ENCODE measurements at places on chromosomes 12 and 14.

- DNase-seq = no peak
These were observed 13.8 kb upstream of the SLC38A2 start for GRCh38 chr12:46386360-46386867.

- DNase-seq = no peak
These were observed 22.3 kb downstream of the FAM234B start for GRCh38 chr12:13066459-13066858.

DNA sequence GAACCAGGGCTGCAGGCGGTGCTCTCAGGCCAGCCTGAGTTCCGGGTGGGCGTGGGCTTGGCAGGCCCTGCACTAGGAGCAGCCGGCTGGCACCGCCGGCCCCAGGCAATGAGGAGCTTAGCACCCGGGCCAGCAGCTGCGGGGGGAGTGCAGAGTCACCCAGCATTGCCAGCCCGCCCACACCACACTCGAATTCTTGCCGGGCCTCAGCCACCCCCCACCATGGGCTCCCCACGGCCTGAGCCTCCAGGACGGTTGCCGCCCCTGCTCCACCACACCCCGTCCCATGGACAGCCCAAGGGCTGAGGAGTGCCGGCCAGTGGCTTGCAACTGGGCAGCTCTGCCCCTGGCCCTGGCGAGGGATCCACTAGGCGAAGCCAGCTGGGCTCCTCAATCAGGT lies 453.4 kb downstream of the TMTC2 start:
- DNase-seq = no peak

DNA sequence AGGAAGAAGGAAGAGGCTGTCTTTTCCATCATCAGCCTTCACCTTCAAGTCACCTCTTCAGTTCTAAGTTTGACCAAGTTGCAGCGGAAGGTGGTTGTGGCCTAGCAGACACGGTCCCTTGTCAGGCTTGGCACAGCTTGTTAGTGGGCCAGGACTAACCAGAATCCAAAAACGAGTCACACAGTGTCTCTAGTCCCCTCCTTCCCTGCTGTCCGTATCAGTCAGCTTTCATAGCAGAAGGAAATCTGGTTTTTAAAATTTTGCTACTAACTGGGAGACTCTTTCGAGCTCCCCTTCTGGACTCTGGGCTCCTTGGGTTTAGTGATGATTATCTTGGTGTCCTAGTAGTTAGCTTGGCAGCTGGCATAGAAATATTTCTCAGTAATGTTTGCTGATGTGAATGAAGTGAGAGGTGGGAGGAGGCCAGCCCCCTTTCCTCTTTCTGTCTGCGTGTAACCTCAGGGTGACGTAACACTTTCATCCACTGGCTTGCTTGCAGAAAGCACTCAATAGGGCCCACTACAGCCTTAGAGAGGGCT lies 3.8 kb downstream of the ETV6 start:
- DNase-seq = no peak

GRCh38 chr12:109126784-109127183 lies 10.4 kb downstream of the ACACB start:
- DNase-seq = no peak

GRCh38 chr12:30976206-30976605 lies 49.7 kb downstream of the TSPAN11 start:
- no peak for DNase-seq

GRCh38 chr14:54893151-54893760 lies 9.4 kb downstream of the GCH1 start:
- DNase-seq = no peak

GRCh38 chr14:32077081-32078022 lies at the start of gene ARHGAP5:
Gene ARHGAP5 (plus strand): TSS chr14:32077304. CDS start chr14:32090670, 13,366 bp downstream.
- no peak for DNase-seq

- DNase-seq = peak; percentile 46
These were observed 6.1 kb downstream of the CCDC184 start for GRCh38 chr12:48189331-48190125.

DNA sequence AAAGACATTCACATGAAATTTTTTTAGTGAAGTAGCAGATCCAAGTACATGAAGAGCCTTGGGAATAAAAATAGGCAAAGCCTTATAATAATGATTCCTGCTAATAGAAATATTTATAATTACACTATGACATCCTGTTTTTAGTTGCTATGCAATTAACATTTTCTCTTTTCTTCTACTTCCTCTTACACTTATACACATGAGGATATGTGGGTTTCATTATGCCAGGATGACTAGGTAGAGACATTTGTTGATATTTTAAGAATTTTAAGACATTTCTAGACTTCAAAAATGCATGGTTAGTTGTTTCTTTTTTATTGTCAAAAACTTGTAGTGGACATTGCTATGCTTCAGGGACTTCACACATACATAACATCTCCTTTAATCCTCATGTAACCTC lies 326.8 kb downstream of the SYT1 start:
- DNase-seq = no peak

DNA sequence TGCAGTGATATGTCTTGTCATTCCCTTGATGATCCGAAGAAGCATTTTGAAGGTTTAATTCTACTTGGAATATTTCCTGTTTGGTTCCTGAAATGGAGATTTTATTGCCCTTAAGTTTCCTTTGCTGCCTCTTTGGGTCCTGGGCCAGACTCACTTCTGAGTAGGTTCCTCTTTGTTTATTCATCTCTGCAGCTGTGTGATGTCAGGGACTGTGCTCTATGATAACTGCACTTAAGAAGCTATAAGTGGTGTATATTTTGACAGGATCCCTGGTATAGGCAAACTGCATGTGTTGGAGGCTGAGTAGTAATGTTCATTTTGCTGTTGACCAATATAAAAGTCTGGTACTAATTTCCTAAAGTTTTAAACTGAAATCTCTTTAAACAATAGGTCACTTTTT lies at the start of gene KLRC4:
KLRC4 (minus strand) TSS at position 366 of the 400 bp plus-strand sequence; CDS start at position 184, 182 bp downstream.
- DNase-seq = no peak

DNA sequence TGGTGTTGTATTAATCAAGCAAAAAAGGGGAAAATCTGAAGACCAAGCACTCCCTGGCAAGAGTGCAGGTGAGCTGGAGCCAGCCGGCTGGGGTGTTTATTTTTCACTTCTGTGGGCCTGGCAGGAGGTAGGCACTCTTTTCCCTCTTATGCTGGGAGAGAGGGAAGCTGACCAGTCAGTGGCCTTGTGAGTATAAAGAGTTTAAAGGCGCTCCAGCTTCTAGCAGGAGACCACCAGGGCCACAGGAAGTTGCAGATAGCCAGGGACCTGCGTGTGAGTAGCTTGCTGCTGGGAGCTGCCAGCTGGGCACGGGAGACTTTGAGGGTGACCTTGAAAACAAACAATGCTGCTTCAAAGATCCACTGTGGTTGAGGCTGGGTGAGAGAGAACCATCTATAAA lies 217.4 kb upstream of the PWP1 start:
- no peak for DNase-seq

- DNase-seq = no peak
These were observed 157.3 kb upstream of the NOS1 start for GRCh38 chr12:117518594-117519270.

DNA sequence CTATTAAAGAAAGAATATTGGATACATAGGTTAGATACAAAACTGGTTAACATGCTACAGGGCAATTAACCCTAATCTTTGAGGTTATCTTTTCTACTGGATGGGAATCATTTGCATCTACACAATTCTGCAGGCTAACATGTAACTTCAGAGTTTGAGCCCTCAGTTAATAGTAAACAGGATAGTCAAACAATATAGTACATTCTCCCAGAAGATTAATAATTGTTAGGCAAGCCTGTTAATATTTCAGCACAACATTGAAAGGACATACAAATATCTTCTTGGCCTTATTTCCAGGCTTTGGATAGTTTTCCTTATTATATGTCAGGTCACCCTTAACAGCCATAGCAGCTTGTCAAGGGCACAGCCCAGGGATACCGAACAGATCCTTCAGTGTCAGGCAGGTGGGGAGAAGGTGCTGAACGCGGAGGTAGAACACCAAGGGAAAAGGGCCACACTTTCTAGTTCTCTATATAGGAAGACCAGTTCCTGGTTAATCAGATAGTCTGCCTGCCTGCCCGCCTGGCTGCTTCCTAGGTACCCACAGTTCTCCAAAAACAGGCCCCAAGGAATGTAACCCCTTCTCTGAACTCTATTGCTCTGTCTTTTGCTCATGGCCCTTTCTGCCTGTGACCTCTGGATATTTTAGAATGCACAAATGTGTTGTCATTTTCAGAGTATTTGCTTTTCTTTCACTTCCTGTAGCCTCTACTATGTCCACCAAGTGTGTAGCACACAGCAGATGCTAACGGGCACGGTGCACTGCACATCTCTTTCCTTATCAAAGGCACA lies 256.0 kb downstream of the PCNX1 start:
- no peak for DNase-seq

DNA sequence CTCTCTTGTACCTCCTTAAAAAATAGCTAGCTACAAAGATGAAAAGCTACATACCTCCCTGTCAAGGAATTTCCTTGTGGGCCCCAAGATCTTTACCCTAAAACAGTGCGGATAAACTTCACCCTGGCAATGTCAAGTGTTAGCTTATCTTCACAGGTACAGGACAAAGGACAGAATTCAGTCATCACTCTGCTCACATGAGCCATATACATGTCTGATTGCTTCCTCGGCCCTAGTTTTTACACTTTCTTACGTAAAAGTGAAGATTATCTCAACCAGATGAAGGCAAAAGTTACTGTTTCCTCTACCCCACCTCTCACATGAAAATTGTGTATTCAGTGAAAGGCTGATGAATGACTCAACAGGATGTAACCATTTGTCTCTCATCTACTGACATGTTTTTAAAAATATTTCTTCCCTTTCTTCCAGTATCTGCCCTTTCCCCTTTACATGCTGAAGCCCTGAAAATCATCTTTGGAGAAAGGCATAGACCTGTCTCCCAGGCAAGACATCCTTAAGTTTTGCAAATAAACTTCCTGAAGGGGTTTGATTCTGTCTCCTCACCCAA lies 890.1 kb downstream of the GALC start:
- no peak for DNase-seq

DNA sequence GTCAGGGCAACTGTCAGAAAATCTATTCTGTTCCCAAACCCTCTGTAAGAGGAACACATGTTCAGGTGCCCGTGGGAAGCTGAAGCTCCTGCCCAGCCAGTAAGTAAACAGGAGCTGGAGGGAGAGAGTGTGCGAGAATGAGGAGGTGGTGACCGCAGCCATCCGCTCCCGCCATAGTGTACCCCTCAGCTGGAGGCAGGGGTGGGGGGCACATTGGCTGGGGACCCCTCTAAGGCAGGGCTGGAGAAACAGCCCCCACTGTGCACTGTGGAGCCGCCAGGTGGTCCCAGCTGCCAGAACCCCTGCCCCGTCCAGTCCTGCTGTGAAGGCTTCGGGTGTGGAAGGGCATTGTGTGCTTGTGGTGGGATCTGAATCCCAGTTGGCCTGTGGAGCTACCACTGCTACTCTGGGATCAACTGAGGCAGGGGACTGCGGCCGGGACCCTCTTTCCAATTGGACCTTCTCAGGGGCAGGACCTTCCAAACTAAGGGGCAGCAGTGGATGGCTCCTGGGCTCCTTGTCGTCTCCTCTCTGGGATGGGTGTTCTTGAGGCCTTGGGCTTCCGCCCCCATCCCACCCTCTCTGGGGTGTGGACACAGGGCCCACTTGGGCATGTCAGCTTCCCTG lies 59.6 kb downstream of the TSPAN9 start:
- DNase-seq = no peak

- no peak for DNase-seq
These were observed 14.9 kb downstream of the SCAF11 start for GRCh38 chr12:45975506-45975905.

GRCh38 chr12:905261-906031 lies 44.0 kb downstream of the RAD52 start:
- DNase-seq = no peak

DNA sequence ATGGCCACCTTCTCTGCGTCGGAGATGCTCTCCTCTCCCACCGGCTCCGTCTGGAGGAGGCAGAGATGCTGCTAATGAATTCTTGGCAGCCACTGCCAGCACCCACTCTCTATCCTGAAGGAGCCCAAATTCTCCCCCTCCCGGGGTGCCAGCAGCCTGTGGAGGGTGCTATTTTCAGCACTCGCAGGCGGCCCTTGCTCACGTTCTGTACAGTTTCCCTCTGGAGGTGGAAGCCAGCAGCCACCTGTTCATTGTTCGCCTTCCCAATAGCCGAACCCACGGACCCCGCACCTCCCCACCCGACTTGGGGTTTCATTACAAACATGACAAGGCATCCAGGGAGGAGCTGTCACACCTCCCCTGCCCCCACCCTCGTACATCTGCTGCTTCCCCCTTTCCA lies 27.8 kb downstream of the SNRNP35 start:
- no peak for DNase-seq

- DNase-seq = no peak
These were observed 233.8 kb downstream of the FBXL14 start for GRCh38 chr12:1360441-1361210.

DNA sequence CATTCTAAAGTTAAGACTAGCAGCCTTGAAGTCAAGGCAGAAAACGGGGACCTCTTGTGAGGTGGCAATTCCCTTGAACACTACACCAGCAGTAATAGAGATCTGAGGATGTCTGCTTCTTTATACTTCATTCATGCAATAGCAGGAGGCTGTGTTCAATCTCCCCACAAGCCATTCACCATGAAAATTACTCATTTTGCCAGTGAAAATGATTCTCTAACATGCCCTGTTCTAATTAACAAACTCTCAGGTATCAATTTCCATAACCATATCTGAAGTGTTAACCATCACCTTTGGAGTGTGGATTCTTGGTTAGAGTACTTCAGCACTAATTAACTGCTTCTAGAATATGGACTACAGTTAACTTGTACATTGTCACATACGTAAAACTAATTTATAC lies 3.4 kb upstream of the GLIPR1 start:
- no peak for DNase-seq

- no peak for DNase-seq
These were observed 268.0 kb upstream of the TMEM132C start for GRCh38 chr12:127998988-127999387.

GRCh38 chr12:92175961-92176360 lies 30.3 kb upstream of the BTG1 start:
- DNase-seq = no peak

DNA sequence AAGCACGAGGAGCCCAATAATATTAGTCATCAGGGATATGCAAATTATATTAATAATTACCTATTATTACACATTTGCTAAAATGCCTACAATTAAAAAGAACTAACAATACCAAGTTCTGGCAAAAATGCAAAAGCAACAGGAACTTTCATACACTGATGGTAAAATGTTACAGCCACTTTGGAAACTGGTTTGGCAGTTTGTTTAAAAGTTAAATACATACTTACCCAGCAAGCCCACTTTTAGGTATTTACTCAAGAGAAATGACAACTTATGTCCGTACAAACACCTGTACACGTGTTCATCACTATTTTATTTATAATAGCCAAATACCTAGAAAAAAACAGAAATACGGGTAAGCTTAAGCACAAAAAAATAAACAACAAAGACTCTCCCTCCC lies 17.0 kb downstream of the WDR89 start:
- DNase-seq = no peak

GRCh38 chr12:6818222-6818621 lies 3.4 kb upstream of the GPR162 start:
- DNase-seq = no peak

DNA sequence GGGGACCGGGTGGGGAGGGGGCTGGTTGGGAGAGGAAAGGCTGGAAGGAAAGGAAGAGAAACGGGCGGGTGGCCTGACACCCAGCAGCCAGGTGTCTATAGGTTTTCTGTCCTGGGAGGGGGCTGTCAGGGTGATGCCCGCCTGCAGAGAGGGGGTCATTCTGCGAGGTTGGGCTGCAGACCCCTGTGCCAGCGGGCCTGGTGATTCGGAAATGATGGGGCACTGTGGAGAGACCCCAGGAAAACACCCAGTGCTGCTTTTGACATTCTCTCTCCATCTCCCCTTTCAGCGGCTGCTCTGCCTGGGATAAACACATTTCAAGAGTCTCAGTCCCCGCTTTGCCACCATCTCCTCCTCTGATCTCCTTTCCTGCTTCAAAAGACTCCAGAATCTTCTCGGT lies 168.5 kb upstream of the RTL1 start:
- no peak for DNase-seq
